ENCODE measurements at places on chromosomes 5 and 9.

GRCh38 chr9:130973686-130974281 lies 34.7 kb upstream of the FIBCD1 start:
- DNase-seq, result no peak

DNA sequence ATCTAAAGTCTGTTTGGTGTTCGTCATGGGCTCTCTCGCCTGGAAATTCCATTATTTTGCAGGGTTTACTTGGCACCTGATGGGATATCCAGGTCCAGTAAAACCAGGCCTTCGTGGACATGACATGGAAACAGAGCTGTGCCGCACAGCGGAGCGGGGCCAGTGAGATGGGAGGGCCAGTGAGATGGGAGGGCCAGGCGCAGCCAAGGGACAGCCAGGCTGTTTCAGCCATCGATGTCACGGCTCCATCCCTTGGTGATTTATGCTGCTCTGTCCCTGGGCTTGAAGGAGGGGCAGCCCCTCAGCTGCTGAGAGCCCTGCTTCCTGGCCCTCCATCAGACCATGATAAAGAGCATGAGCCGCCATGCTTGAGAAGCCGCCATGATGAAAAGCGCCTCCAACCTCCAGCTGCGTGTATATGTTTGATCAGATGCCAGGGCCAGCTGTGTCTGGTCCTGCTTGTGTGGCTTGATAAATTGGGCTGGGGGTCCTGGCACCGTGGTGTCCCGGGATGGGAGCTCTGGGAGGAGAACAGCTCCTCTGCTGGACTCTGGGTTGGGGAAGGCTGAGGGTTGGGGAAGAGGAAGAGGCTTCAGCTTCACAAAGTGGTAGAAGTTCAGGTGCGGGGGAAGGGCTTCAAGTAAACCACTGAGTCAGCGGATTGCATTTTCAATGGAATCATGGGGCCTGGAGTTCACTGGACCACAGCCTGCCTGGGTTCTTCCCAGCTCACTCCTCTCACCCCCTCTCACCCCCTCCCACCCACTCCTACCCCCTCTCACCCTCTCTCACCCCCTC lies 6.1 kb upstream of the COL5A1 start:
- DNase-seq, result no peak

DNA sequence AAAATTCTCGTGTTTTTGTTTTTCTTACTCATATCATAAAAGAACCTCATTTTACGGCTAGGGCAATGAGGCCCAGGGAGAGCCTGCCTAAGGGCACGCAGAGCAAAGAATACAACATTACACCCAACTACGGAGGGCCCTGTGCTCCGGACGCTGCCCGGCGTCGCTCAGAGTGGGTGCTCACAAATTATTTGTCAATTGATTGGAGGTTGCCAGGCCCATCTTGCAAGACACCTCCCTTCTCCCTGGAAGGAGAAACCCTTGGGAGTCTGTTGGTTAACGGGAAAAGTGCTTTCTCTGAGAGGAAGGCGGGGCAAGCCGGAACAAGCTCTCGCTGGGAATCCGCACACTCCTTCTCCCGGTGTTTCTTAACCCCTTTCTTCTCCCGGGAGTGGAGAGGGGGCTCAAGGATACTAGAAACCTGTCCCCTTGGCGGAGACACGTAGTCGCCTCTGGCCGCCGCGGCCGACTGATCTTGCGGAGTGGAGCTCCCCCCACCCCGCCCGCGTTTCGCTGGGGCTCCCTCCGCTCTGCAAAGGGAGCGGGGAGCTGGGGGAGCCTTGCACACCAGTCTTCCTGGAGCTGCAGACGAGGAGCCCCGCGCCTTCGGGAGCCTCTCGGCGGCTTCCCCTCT lies 599.3 kb upstream of the SGCD start:
- no peak for DNase-seq

DNA sequence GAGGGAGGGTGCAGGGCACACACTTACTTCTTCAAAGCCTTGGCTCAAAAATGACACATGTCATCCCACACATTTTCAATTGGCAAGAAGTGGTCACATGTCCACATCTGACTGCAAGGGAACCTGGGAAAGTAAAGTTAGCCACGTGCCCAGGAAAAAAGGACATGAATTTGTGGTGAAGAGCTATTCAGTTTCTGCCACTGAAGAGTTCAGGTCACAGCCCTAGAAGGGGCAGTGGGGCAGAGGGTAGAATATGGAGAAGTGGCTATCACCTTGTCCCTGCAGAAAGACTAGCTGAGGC lies 1.9 kb upstream of the RGS14 start:
- DNase-seq, result no peak

DNA sequence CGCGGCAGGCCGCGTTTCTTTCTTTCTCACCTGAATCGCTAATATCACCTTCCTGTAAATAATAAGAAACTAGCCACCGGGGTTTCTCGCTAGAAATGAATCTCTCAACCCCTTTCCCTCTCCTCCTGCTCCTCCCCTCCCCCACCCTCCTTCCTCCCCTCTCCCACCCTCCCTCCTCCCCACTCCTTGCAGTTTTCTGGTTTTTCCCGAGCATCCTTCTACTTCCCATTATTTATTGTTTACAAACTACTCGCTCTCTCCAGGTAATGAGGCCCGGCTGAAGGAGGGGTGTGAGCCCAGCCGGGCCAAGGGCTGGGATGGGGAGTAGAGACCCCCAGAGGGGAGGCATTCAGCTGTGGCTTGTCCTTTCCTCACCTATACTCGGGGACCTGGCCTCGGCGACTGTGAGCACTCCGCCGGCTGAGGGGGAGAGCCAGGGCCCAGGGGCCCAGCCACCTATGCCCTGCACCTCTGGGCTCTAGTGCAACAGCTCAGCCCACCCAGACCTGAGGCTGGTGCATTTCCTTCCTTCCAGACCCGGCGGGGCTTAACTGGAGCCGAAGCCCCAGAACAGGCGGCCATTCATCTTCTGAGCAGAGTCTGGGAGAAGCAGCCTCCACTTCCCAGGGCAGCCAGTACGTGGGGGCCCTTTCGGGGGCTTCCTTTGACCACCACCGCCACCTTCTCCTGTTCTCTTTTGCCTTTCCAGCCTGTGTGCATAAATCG lies 2.1 kb upstream of the IRX4 start:
- DNase-seq, result no peak

DNA sequence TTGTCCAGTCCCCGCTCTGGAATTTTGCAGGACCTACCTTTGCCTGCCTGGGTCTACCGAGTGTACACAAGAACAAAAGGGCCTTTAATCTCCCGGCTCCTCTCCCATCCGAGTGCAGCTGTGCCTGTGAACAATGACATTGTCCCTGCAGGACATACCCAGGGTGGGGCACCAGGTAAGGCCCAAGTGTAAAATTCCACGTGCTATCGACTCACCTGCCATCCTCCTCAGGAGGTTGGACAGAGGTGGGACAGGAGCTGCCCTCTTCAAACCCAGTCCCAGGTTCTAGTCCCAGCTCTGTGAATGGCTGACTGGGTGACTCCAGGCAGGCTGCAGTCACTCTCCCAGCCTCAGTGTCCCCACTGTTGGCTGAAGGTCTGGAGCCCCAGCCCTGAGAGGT lies 159.6 kb upstream of the ALDH1B1 start:
- no peak for DNase-seq

DNA sequence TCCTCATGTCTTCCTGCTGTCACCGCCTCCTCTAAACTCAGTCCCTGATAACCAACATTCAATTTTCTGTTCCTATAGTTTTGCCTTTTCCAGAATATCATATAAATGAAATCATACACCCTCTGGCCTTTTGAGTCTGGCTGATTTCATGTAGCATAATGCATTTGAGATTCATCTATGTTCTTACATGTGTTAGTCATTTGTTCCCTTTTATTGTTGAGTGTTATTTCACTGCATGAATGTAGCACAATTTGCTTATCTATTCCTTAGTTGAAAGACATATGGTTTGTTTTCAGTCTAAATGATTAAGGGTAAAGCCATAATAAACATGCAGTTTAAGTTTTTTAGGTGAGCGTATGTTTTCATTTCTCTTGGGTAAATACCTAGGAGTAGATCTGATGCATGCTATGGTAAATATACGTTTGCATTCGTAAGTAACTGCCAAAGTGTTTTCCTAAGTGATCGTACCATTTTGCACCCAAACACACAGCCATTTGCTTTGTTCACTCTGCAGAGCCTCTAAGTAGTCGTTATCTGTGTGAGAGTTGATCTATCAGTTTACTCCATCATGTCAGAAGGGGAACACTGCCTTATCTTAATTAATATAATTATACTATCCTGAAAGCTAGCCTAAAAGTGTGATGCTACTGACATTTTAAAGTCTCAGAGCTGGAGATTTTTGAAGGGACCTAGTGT lies 460.8 kb downstream of the DMAC1 start:
- no peak for DNase-seq

DNA sequence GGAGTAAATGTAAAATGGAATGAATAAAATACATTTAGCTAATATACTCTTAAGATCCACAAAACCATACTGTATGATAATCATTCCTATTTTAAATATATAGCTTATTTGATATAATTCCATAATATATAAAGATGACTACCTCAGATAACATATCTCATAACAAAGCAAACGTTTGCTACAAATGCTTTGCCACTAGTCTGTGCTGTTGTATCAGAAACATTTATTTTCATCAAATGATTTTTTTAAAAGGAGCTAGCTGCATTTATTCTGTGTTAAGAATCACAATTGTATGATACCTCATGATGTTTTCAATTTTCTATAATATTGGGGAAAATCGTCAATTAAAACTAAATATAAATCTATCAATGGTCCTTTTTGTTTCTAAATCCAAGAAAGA lies 567.2 kb downstream of the PTPRD start:
- DNase-seq, result no peak

- DNase-seq, result no peak
These were observed 82.0 kb downstream of the ADGRV1 start for GRCh38 chr5:90640484-90641059.

GRCh38 chr9:31700252-31701045 lies 684.0 kb upstream of the ACO1 start:
- DNase-seq, result no peak
